ENCODE measurements at places on chromosomes 1 and 21. TPM values are rescaled to one million over a fixed set of nuclear protein-coding genes. Genes with fewer than 3 reads are reported as not detected.
A peak's percentile ranks its signal among the peaks of the same experiment; 100 is the strongest.

DNA sequence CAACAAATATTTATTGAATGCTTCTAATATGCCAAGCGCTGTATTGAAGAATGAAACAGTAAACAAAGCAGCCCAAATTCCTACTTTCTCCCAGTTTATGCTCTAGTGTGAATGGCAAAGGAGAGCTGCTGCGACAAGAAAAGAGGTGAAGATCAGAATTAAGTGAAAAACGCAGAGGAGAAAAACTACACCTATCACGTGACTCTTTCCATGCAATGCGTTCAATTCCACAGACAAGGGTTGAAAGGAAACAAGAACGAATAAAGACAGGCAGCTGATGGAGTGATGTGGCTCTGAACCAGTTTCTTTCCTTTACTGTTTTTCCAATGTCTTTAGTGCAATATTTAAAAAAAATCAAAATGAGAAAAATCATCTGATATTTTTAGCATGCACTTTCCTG lies 23.6 kb downstream of the MT1HL1 start:
- DNase-seq = no peak

DNA sequence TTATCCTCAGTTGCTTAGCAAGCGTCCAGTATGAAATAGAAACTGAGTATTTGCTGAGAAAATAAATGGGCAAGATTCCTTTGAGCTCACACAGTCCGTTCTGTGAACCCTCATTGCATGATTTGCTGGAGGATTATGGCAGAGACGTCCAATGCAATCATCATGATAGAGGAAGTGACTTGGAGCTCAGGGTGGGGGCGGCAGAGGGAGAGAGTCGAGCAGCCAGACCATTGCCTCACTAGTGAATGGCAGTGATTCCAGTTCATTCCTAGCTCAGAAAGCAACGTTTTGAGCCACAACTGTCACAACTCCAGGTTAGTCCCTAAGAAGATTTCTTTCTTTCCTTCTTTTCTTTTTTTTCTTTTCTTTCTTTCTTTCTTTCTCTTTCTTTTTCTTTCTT lies 27.5 kb upstream of the COL9A2 start:
- no peak for DNase-seq

DNA sequence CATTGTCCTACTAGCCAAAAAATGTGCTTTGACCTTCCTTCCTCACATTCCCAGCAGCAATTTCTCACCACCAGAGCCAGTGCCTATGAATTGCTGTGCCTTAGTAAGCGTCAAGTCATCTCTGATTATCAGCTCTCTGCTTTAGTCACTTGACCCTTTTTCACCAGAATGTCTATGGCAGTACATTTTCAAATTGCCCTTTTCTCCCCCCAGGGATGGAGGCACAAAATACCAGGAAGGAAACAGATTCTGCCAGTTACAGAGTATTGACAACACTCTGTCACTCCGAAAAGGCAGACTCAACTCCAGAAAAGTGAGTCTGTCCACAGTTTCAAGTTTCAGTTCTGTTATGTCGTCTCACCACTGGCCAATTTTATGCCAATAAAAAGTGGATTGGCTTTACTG lies 167.4 kb downstream of the TNFSF18 start:
- no peak for DNase-seq

DNA sequence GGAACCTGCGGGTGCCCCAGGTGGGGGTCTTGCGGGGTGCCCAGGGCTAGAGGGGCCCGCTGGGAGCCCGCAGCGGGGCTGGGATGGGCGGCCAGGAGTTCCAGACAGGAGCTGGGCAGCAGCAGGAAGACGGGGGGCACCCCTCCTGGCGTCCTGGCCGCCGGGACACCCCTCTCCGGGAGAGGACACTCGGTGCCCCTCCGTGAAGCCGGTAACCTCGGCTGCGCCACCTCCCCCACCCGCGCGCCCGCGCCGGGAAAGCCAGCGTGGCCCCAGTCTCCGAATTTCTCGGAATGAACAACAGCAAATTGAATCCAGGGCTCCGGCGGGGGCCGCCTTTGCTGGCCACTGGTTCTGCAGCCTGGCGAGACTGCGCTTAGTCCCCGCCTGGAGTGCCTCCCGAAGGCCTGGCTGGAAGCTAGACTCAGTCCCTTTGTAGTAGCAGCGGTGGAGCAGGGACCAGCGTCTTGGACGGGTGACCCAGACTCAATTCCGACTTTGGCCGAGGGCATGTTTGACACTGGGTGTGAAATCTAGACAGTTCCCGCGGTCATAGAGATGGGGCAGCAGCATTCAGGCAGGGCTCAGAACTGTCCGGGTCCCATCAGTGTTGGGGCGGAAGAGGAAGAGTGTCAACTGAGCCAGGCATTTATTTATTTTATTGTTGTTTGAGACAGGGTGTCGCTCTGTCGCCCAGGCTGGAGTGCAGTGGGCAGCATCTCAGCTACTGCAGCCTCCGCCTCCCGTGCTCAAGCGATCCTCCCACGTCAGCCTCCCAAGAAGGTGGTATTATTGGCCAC lies 773 bp downstream of the IFNGR2 start:
- peak; percentile 49 for DNase-seq

GRCh38 chr21:33146467-33146866 lies 76.5 kb downstream of the OLIG1 start:
- DNase-seq = no peak

GRCh38 chr1:51312718-51313117 lies 17.6 kb downstream of the TTC39A start:
- no peak for DNase-seq

- DNase-seq = no peak
Observed at GRCh38 chr1:64575881-64576676, 106.2 kb downstream of the CACHD1 start.

DNA sequence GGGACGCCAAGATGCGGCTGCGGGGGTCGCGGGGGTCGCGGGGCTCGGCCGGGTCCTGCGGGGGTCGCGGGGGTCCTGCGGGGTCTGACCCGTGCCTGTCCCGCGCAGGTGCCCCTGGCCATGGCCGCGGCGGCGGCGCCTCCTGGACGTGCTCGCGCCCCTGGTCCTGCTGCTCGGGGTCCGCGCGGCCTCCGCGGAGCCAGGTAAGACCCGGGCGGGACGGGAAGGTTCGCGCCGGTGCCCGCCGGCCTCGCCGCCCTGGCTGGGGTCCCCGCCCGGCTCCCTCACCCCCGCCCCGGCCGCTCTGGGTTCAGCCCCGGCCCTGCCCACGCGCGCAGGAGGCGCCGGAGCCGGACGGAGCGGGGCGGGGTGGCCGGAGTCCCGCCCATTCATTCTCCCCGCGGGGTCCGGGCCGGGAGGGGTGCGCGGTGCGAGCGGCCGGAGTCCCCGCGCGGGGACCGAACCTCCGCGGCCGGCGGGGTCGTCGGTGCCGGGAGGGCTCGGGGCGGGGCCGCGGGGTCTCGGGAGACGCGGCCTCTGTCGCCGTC lies 380 bp downstream of the COL18A1 start:
- DNase-seq = no peak

- DNase-seq = no peak
Observed at GRCh38 chr1:3066250-3066711, 2.7 kb upstream of the PRDM16 start.

DNA sequence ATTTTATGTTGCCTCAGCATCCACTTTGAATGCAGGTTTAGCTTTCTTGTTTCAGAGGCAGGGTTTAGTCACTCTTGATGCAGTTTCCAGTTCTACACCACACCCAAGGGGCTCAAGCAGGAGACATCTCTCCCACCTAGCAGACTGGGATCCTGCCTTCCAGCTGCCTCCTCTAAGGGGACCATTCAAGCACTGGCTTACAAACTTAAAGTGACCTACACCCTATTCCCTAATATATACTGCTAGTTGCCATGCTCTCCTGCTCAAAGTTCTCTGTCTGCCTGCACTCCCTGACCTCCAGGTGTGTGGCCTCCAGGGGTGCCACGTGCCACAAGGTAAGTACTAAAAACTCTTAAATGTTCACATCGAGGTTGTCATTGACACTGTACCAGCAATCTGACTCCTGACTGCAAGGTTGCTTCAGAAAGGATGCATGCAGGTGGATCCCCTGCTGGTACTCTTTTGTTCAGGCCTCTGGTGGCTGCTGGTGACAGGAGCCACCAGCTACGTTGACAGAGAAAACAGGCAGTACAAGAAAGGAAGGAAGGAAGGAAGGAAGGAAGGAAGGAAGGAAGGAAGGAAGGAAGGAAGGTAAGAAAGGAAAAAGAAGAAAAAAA lies 185.9 kb downstream of the COQ8A start:
- peak; percentile 44 for DNase-seq

DNA sequence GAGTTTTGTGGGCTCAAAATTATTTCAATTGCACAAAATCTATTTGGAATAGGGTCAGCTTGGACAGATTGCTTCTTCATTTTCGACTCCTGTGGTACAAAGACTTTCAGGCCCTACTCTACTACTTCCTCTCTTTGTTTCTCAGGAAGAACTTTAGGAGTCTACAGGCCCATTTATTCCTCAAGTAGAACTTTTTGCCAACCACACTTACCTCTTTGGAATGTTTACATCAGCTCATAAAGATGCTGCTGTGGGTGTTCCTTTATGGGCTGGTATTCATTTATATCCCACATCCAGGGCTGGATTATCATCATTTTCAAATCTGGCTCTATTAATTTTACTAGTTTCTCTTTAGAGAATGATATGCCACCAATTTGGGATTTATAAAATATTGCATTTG lies 46.3 kb upstream of the TNFSF18 start:
- DNase-seq = no peak

- DNase-seq = no peak
Observed at GRCh38 chr1:25009671-25010262, 79.7 kb upstream of the RUNX3 start.

DNA sequence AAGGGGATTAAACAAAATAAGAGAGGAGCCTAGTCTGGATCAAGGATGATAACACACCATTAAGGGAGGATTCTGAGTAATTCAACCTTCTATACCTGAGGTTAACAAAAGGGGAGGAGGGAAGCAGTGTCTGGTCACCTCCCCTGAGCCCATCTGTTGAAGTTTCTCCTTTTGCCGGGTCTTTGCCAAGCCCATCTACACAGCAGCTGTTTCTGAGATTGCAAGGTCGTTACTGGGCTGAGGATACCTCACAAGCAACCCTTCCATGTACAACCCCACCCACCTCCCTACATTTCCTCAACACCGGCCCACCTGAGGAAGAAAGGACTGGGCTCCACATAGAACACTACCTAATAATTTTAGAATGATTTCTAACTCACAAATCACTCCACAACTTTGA lies 26.3 kb downstream of the LRRC52 start:
- no peak for DNase-seq

- DNase-seq = no peak
Observed at GRCh38 chr1:170765712-170766330, 101.9 kb downstream of the PRRX1 start.

GRCh38 chr1:170617591-170618330 lies 46.2 kb upstream of the PRRX1 start:
- no peak for DNase-seq

DNA sequence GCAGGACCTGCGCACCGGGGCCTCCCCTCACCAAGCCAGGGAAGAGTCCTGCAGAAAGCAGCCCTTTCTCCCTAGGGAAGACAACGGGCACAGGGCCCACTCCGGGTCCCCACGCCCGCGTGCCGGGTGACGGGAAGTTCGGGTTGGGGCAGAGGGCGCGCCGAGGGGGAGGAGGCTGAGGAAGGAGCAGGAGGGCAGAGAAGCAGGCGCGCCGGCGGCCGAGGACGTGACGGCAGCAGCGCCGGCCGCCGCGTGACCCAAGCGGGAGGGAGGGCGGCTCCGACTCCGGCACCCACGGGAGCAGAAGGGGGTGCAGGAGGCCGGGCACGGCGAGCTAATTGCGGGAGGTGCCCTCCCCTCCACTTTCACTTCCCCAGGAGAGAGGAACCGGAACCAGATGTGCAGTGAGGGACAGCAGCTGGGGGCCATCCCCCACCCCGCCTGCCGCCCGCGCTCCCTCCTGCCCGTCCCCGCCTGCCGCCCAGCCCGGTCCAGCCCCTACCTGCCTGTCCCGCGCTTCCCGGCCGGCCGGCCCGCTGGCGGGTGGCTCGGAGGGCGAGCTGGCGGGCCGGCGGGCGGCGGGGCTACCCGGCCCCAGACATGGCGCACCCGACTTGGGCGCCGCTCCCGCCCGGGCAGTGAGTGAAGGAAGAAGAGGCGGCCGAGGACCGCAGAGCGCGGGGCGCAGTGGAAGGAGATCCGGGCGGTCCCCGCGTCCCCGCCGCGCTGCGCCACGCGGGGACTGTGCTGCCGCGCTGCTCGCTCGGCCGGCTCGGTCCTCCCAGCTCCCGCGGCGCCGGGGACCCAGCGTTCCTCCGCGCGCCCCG lies 510 bp downstream of the DENND4B start:
- peak; percentile 53 for DNase-seq

DNA sequence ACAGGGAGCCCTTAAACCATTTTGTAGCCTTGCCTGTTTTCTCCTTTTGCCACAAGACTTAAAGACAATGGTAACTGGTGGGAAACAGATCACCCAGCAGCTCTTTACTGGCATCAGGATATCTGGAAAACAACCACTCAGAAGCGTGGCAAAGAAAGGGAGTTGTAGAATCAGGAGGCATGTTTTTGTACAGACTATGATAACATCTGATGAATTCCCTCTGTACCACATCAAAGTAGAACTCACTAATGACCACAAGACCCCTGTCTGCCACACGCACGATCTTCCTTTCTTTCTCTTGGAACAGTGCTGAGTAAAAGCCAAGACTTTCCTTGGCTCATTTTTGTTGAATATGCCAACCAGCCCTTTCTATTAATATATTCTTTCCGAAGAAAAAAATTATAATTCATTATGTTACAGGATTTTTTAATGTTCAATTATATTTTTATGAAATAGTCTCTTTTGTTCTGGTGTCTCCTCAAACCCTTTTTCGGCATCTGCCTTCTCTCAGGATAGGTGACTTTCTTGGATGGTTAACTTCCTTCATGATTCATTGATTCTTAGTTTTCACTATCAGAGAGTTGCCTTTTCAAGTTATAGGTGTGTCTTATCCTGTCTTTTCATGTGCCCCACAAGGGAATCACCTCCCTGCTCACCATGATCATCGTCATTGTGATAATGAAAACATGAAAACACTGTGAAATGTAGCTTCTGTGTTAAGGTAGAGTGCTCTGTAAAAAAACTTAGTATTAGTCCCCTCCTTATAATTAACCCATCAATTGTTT lies 7.9 kb upstream of the PHGDH start:
- no peak for DNase-seq

DNA sequence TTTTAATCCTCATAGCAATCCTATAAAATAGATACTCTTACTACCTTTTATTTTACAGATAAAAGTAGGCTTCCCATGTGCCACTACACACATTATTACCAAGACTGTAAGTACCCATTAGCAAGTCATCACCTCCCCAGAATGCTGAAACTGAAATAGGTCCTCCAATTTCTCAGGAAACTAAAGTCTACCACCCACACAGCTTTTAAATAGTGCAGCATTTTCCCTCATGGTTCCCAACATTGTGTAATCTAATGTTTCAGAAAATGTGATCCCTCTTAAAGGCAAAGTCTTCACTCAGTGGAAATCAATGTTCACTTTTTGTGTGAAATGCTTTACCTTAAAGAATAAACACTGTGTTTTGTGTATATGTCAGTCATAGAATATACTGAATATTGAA lies 356.5 kb downstream of the GPATCH2 start:
- DNase-seq = no peak

DNA sequence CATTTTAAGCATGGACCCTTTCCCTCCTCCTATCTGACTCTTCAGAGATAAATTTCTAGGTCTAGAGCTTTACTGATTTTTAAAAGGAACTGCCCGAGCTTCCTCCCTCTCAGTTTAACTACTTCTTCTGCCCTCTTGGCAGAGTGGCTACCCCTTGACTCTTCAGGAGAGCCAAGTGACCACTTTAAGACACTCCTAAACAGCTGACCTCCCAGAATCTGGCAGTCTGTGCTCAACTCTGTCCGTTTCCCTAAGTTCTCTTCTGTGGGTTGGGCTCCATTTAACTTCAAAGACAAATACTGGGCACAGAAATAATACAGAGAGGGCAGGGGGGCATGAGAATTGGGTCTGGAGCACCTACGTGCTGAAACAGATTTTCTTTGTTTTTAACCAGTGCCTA lies 196.3 kb upstream of the FOXD3 start:
- no peak for DNase-seq

S100A8 gene
- total RNA-seq = not detected

YY1AP1 gene
- total RNA-seq = 62.0 TPM

SPATA45 gene
- total RNA-seq = 0.68 TPM

Data from H9 (cell line).